ENCODE measurements at places on chromosomes 5 and 9.
A peak's percentile ranks its signal among the peaks of the same experiment; 100 is the strongest.

GRCh38 chr5:149682532-149683075 lies 47.5 kb upstream of the PPARGC1B start:
- DNase-seq, result peak; percentile 31

DNA sequence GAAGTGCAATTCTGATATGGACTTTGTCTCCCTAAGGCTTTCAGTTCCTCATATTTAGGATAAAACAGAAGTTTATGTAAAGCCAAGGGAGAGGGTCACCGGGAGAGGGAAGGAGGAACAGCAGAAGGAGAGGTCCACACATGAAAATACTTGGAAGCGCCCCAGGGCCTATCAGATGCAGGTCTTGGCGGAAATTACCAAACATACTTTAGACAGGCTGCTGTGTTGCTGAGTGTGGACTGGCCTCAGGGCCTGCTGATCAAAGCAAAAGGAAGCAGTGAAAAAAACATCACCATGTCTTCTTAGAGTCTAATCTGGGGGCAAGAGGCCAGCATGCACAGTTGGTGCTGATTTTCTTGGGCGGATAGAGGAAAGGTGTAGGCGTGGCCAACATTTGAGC lies 14.1 kb upstream of the NTRK2 start:
- DNase-seq, result no peak

DNA sequence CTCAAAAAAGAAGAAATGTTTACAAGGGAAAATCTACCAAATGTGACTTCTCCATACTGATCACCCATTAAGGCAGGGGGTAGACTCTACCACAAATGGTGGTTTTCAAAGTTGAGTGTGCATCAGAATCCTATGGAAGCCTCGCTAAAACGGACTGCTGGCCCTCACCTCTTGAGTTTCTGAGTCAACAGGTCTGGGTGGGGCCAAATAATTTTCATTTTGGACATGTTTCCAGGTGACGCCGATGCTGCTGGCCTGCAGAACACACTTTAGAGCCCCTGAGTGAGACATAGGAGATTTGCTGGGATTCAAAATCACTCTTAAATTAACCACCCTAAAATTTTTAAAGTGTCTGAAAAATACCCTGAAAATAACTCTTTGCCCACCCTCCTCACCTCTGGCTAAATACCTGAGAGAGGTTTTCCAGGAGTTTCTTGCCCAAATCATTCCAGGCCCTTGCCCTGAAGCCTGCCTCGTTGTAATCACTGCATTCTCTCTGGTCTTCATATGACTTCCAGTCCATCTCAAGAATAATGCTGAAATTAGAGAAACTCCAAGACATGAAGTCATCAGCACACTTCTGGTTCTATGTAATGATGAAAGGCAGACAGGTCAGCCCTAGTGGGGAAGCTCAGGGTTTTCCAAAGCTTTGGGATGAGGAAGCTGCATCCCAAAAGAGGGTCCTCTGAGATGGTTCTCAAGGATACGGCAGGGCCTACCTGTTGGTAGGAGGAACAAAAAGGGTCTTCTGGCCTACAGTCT lies 18.2 kb downstream of the C9orf152 start:
- DNase-seq, result no peak

- DNase-seq, result no peak
Measured at GRCh38 chr5:109335114-109335513, 74.7 kb downstream of the PJA2 start.

- no peak for DNase-seq
Measured at GRCh38 chr9:36258996-36259533, 817 bp upstream of the GNE start.

- no peak for DNase-seq
Measured at GRCh38 chr5:117999939-118000549, 988.3 kb downstream of the DTWD2 start.

GRCh38 chr9:88388203-88388885 lies at the start of gene SPIN1:
TSS of gene SPIN1 (plus strand) at chr9:88388444. CDS start at chr9:88426540, 38,096 bp downstream.
- DNase-seq, result peak; percentile 88

DNA sequence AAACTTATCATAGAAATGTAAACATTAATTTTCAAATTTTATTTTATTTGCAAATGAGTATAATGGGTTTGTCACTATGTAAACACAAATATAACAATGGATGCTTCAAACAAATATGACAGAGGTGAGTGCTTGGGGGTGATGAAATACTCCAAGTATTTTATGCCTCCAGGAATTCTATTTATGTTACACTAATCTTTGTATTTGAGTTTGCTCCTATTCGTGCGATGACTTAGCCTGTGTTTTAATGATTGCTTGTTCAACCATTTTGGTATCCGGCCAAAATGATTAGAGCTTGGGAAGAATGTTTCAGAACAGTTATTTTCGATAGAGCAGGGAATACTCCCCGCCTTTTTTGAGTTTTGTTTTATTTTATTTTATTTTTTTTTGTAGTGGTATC lies 5.0 kb downstream of the DMRT2 start:
- DNase-seq, result no peak

Measured in naive B cell (primary cell).